ENCODE measurements at places on chromosomes 3 and 15. TPM values are rescaled to one million over a fixed set of nuclear protein-coding genes. Genes with fewer than 3 reads are reported as not detected.

DNA sequence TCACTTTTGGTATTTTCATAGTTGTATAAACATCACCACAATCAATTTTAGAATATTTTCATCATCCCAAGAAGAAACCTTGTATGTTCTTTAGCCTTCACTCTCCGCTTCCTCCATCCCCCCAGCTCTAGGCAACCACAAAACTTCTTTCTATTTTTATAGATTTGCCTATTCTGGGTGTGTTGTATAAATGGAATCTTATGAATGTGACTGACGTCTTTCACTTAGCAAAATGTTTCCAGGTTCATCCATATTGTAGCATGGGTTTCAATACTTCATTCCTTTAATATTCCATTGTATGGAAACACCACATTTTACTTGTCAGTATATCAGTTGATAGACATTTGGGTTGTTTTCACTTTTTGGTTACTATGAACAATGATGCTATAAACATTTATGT is 335.8 kb upstream of the GOLIM4 start:
- DNase-seq, result no peak
- H3K36me3 ChIP-seq, result no peaks in the 10 kb centered on the region
- H3K27me3 ChIP-seq, result no peaks in the 10 kb centered on the region
- H3K4me3 ChIP-seq, result no peak overlapping the region
- no peak overlapping the region for H3K27ac ChIP-seq

- H3K27me3 ChIP-seq, result no peaks in the 10 kb centered on the region
- H3K36me3 ChIP-seq, result no peaks in the 10 kb centered on the region
- H3K27ac ChIP-seq, result no peak overlapping the region
Observed at GRCh38 chr3:7800006-7800780, 701.4 kb upstream of the LMCD1 start.

TMEM266 gene
- total RNA-seq, result 0.29 TPM

GRCh38 chr3:192434186-192434585 is 293.2 kb downstream of the FGF12 start:
- H3K27me3 ChIP-seq, result no peaks in the 10 kb centered on the region
- no peaks in the 10 kb centered on the region for H3K36me3 ChIP-seq
- no peaks in the 10 kb centered on the region for H3K4me1 ChIP-seq
- no peak overlapping the region for H3K27ac ChIP-seq
- no peak overlapping the region for H3K4me3 ChIP-seq
- DNase-seq, result no peak

DNA sequence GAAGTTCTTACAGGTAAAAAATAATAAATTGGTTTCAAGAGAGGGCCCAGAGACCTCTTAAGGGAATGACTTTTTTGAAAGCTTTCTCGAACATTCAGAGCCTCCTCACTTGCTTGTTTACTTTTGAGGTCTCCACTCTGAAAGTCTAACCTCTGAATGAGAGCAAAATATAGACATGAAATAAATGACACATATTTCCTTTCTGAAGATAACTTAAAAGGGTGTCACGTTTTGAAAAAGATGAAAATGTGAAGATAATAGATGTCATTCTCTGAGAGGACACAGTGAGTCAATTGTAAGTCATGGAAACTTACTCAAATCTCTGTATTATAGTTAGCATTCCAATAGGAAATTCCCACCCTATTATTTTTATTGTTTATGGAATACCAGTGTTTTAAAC is 44.6 kb downstream of the HACD2 start:
- H3K4me3 ChIP-seq, result no peak overlapping the region
- H3K27ac ChIP-seq, result no peak overlapping the region
- H3K36me3 ChIP-seq, result no peaks in the 10 kb centered on the region
- H3K4me1 ChIP-seq, result no peaks in the 10 kb centered on the region
- DNase-seq, result no peak

- H3K4me1 ChIP-seq, result no peaks in the 10 kb centered on the region
- H3K27me3 ChIP-seq, result no peaks in the 10 kb centered on the region
- no peak overlapping the region for H3K4me3 ChIP-seq
- no peaks in the 10 kb centered on the region for H3K36me3 ChIP-seq
- DNase-seq, result no peak
- H3K27ac ChIP-seq, result no peak overlapping the region
Observed at GRCh38 chr15:91469632-91470567, 369.8 kb downstream of the SV2B start.

GRCh38 chr3:177905173-177906125 is 630.8 kb upstream of the KCNMB2 start:
- no peak for DNase-seq
- H3K27me3 ChIP-seq, result no peaks in the 10 kb centered on the region
- no peaks in the 10 kb centered on the region for H3K36me3 ChIP-seq
- peaks cover 8% of the 10 kb centered on the region for H3K4me1 ChIP-seq
- H3K27ac ChIP-seq, result peak overlapping the region; percentile 66
